Epithelial cell of alveolus of lung (primary cell): ENCODE measurements at places on chromosomes 2 and 18. TPM values are rescaled to one million over a fixed set of nuclear protein-coding genes. Genes with fewer than 3 reads are reported as not detected.

The IL1F10 gene
- not detected in 2 replicates for total RNA-seq

The EML6 gene
- total RNA-seq = 0.65 TPM in 1 of 2 replicates, not detected in the other

The ACOXL gene
- total RNA-seq = not detected in 2 replicates

The RBM43 gene
- total RNA-seq = 3.6 and 12.1 TPM in 2 replicates

The ACMSD gene
- total RNA-seq = not detected in 2 replicates

The MOGAT1 gene
- not detected in 2 replicates for total RNA-seq

The SLC5A7 gene
- not detected in 2 replicates for total RNA-seq

The POLE4 gene
- 10.9 and 21.1 TPM in 2 replicates for total RNA-seq

The GTF2A1L gene
- 0.13 and 1.5 TPM in 2 replicates for total RNA-seq

The RPE gene
- 32.3 and 70.9 TPM in 2 replicates for total RNA-seq

The HYCC2 gene
- total RNA-seq = 2.7 and 4.2 TPM in 2 replicates

The TP53I3 gene
- total RNA-seq = 54.9 and 77.7 TPM in 2 replicates

The KCNG2 gene
- 4.7 and 18.8 TPM in 2 replicates for total RNA-seq
